Stimulated activated CD8-positive, alpha-beta memory T cell treated with anti-CD3 and anti-CD28 coated beads, Interleukin-12 subunit alpha, Interleukin-12 subunit beta, amount 100 ng/mL, for 4 hours (primary cell): ENCODE measurements at places on chromosomes 2 and 18.

- DNase-seq, result no peak
Observed at GRCh38 chr18:38025433-38026038, 459.9 kb upstream of the CELF4 start.

- DNase-seq, result peak; percentile 47
Observed at GRCh38 chr2:144516981-144517865, 2.7 kb downstream of the ZEB2 start.

GRCh38 chr2:41933585-41934320 is 114.1 kb upstream of the PKDCC start:
- DNase-seq, result no peak

GRCh38 chr2:121705390-121705789 is 31.3 kb downstream of the NIFK start:
- no peak for DNase-seq

- DNase-seq, result no peak
Observed at GRCh38 chr2:42854207-42854818, 61.9 kb upstream of the HAAO start.

GRCh38 chr2:133972786-133973185 is 281.1 kb upstream of the MGAT5 start:
- no peak for DNase-seq

- DNase-seq, result no peak
Observed at GRCh38 chr18:63617049-63617914, 26.8 kb downstream of the SERPINB4 start.

DNA sequence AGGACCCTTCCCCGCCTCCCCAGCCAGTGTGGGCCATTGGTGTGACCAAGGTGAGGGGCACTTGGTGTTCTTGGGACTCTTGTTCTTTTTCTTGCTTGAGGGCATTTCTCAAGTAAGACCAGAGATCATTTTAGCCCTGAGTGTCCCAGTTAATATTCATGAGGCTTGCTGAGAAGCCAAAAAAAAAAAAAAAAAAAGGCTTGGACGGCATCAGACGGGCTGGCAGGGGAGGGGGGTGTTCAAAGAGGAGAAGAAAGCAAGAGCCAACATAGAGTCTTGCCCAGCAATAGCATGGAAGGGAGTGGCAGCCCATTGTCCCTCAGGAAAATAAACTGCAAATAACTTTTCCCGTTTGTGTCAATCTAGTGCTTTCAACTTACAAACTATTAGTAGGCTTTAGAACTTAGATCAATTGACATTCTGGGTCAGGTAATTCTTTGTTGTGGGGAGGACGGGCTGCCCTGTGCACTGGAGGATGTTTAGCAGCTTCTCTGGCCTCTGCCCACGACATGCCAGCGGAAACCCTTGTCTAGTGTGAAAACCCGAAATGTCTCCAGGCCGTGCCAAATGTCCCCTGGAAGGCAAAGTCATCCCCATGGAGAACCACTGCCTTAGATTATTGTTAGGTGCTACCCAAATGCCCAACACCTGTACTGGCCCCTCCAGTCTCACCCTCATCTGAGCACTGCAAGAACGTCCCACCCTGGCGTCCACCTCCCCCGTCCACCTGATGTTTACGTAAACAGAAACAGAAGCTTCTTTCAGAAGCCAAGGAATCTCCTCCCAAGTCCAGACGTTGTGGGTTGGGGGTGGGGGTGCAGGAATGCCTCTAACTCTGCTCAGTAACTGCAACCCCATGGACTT is 163.4 kb downstream of the BCL2 start:
- DNase-seq, result no peak

DNA sequence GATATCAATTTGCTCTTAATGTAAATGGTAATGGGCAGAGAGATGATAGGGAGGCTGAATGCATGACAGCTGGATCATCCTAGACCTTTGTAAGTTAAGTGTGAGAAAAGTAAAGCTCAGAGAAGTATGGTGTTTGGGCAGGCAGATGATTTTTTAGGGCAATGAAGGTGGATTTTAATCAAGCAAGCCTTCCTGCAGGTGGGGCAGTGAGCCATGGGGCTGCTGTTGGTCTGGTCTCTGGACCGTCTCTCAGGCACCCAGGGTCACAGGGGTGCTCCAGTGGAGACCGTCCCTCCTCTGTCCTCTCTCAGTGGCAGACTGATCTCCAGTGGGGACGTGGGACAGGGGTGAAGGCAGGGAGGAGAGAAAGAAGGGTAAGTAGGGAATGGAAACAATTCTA is 69.8 kb upstream of the STK17B start:
- no peak for DNase-seq

GRCh38 chr18:6939972-6940371 is 177.6 kb downstream of the LAMA1 start:
- no peak for DNase-seq

- DNase-seq, result no peak
Observed at GRCh38 chr2:35887146-35887545, 468.4 kb upstream of the CRIM1 start.

GRCh38 chr2:56505885-56506284 is 322.1 kb downstream of the CCDC85A start:
- DNase-seq, result no peak

- no peak for DNase-seq
Observed at GRCh38 chr2:38091760-38092159, 15.8 kb upstream of the CYP1B1 start.

DNA sequence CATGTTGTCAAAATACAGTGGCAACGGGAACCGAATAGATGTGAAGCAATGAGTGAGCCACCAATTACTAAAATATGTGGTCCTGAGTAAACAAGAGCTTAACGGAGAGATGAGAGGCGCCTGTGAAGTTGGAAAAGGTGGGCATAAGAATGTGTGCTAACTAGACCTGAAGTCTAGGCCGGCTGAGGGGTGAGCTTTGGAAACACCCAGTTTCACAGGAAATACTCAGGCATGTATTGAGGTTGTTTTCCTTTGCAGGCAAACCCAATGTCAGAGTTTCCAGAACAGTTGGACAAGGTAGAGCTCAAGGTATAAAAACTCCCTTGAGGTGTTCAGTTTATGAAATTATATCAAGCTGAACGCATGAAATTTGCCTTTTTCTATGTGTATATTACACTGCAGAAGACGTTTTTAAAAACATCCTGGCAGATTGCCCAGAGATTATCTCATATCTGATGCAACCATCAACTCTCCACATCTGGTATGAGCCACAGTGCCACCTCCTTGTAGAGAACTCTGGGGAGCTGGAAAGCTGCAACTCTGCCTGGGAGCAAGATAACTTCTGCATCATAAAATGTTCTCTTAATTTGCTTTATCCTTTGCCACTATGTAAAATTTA is 3.9 kb upstream of the WDSUB1 start:
- no peak for DNase-seq

DNA sequence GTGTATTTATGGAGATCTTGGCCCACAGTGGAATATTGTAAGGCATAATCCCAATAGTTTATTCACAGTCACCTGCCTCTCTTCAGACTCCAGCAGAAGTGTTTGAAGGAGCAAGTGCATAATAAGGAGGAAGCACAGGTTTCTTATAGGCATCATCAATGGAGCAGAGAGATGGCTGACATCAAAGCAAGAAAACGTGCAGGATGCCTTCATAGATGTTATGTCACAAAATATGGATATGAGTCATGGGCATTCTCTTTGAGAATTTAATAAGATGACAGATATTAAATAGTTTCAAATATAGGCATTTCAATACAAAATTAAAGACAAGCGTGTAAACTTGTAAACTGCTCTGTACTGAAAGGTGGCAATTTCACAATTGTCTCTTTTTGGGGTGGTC is 4.0 kb upstream of the RND3 start:
- no peak for DNase-seq

DNA sequence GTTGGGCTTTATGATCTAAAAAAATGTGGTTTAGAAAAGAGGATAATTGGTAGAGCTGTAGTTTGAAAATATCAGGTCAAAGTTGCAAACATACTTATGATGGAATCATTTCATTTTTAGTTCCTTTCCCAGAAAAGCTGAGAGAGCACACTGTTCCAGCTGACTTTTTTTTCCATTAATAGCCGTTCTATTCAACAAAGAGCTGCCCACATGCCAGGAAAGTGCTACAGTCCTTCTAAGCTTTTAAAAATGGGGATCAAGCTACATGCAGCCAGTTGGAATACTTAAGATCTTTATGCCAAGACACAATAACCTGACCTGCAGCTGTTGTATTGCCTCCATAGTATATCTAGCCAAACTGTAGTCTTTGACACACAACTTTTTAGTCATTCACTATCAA is 111.5 kb downstream of the GALNT3 start:
- no peak for DNase-seq

- DNase-seq, result no peak
Observed at GRCh38 chr2:224952936-224953657, 89.2 kb downstream of the DOCK10 start.

- no peak for DNase-seq
Observed at GRCh38 chr2:77147153-77147552, 375.0 kb downstream of the LRRTM4 start.

- no peak for DNase-seq
Observed at GRCh38 chr2:88590998-88591613, 36.2 kb downstream of the EIF2AK3 start.

DNA sequence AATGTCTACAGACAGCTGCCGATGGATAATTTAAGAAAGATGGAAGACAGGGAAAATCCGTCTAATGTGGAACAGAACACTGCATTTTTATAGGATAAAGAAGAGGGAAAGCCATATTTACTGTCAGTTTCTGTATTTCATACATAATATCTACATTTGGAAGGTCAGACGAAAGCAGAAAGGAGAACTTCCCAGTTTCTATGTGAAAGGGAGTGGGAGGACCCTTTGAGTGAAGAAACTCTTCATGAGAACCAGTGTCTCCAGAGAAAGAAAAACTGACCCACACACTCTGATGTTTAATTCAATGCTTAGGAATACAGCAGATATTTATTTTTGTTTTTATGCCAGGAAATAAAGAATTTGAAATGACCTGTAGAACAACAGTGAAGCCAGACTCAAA is 127.2 kb downstream of the CALCRL start:
- no peak for DNase-seq

DNA sequence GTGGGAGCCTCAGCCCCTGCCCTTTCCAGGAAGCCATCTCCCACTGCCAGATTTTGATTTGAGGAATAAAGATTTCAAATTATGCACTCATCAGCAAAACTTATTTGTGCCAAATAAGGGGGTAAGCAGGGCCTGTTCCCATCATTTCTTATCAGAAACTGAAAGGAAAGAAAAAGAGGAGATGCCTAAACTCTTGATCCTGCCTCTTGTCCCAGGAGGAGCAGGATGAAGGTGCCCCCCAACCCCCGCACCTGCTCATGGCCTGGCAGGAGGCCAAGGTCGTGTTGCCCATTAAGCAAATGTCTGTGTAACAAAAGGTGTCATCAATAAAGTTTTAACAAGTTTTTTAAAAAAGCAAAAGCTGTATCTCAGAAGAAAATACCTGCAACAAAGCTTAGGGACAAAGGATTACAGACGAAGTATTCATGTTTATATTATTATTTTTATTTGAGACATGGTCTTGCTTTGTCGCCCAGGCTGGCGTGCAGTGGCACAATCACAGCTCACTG is 80.0 kb downstream of the INPP5D start:
- DNase-seq, result no peak

DNA sequence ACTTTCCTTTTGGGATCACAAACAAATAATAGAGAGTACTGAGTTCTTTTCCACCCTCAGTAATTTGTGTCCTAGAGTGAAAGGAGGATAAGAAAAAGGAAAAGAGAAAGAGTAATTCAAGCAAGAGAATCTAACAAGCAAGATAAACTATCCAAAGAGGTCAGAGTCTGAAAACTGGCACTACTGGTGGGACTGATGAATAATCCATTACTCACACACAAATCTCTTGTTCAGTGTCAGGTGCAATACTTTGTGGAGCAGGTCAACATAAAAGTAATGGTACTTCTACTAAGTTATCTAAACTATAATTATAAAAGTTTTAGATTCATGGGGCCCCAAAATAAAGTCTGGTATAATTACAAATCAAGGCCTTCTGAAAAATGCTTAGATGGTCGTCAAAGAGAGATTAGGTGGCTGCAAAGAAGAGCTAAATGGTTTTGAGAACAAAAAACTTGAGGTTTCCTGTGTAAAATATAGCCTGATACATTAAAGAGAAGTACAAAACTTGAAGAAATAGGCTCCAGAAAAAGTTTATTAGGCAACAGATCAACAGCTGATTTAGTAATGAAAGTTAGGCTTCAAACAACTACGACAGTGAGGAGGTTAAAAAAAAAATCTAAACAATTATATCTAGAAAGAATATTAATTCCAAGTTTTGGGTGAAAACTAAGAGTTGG is 109.4 kb downstream of the BAZ2B start:
- DNase-seq, result no peak

DNA sequence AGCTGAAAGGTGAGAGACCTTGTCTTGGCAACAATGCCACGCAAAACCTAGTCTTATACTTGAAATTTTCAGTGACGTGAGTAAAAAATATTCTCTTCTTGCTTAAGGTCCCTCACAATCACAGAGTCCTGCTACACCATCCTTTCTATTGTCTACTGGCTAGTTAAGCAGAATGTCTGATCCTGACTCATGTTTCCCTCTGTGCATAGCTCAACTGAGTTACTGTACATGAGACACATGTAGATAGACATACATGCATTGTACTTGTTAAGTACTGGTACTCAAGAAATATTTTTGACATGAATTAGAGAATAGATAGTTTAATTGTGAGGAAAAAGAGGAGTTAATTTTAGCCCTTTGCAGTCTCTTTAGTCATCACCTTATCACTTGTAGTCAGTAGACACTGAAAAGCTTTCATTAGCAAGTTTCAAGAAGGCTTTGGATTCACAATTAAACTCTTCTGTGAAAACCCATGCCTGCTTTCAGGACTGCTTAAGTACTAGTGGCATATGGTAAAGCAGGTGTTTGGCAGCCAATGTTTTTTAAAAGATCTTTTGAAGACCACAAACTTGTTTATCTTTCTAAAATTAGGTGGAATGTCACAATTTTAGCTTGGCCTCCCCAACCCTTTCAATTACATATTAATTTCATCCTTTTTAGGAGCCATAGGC is 158.7 kb upstream of the CCDC150 start:
- no peak for DNase-seq

GRCh38 chr2:69466728-69467127 is 29.5 kb upstream of the NFU1 start:
- DNase-seq, result no peak

DNA sequence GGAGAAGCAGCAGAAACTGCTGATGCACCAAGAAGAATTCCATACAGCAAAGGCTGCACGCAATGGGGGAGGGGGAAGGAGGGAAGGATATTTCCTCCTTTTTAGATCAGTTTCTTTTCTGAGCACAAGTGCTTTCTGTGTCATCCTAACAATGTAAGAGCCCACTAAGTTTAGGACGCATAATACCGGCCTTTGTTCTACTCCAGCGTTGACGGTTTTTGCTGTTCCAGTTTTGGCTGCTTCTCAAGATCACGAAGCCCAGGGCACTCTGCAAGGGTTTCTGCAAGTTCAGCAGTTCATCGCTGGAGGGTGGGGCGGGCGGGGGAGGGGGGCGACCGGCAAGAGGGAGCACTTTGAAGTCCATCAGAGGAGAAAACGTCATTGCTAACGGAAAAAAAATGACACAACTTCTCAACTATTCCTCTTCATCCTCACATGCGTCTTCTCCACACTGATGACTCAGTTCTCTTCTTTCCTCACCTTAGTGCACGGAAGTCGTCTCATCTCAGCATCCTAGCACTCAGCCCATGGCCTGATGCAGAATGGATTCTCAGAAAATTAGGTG is 8.7 kb downstream of the FAM178B start:
- peak; percentile 8 for DNase-seq

GRCh38 chr2:19086231-19086651 is 272.2 kb downstream of the OSR1 start:
- DNase-seq, result no peak
